ENCODE measurements at places on chromosomes 7 and 10. TPM values are rescaled to one million over a fixed set of nuclear protein-coding genes. Genes with fewer than 3 reads are reported as not detected.

The LRRD1 gene
- total RNA-seq, result not detected

The CYP3A7 gene
- not detected for total RNA-seq

GRCh38 chr10:69659241-69660038 lies 29.4 kb downstream of the FAM241B start:
- no peaks in the 10 kb centered on the region for H3K4me1 ChIP-seq
- H3K27ac ChIP-seq, result no peak overlapping the region
- H3K36me3 ChIP-seq, result no peaks in the 10 kb centered on the region

The VAX1 gene
- total RNA-seq, result not detected

- no peak overlapping the region for H3K4me3 ChIP-seq
- no peaks in the 10 kb centered on the region for H3K27me3 ChIP-seq
- H3K27ac ChIP-seq, result no peak overlapping the region
- no peak for DNase-seq
- H3K36me3 ChIP-seq, result no peaks in the 10 kb centered on the region
These were observed 378.2 kb upstream of the PRKCQ start for GRCh38 chr10:6958254-6958653.
